ENCODE measurements at places on chromosomes 6 and 20.
A peak's percentile ranks its signal among the peaks of the same experiment; 100 is the strongest.

GRCh38 chr6:168118935-168119334 lies 39.9 kb upstream of the FRMD1 start:
- no peak for DNase-seq

DNA sequence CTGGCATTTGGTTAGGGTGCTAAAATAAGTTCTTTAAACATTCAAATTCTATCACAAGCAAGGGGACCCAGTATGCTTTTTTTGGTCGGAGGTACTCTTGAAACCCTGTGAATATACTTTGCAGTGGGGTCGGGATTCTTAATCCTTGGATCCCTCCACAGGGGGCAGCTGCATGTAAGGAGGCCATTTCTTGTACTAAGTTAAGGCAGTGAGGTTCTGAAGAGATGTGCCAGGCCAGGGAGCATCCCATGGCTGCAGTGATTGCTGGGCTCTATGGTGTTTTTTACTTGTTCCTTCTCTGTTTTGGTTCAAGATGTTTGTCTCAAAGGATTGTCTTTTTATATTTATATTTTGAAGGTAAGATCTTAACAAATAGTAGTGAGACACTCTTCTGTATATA lies 50.4 kb downstream of the TOP1 start:
- no peak for DNase-seq

DNA sequence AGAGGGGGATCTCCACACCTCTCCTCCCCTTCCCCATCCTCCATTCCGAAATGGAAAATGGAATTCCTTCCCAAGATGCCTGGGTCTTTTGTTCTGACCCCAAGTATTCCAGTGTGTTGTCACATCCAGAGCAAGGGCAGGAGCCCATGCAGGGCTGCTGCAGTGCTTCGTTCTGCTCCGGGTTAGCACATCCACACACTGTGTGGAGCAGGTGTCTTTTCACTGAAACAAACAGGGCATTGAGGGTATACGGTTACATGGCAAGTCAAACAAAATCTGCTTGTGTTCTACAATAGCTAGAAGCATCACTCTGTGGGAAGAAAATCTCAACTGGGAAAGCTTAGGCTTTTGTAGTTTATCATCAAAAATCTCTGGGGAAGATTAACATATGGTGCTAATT lies 56.9 kb downstream of the LYRM2 start:
- DNase-seq, result no peak

DNA sequence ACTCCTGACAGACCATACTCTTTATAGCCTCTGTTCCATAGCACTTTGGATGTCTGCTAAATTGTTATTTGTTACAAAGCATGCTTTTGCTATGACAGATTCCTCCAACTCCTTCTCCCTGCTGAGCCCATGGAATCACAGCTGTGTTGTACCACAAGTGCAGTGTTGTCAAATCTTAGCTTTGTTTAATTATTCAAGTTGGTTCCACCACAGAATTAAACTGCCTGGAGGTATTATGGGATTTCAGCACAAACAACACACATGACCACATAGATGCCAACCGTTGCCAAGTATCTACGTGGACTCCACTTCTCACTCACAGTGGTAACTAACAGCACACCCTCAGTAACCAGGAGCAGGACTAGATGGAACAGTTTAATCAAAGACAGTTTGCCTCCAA lies 32.7 kb upstream of the MARCKS start:
- no peak for DNase-seq

- no peak for DNase-seq
These were observed 18.5 kb upstream of the UBR2 start for GRCh38 chr6:42545226-42545773.

- no peak for DNase-seq
These were observed 252.0 kb downstream of the KIF16B start for GRCh38 chr20:16321291-16321690.

DNA sequence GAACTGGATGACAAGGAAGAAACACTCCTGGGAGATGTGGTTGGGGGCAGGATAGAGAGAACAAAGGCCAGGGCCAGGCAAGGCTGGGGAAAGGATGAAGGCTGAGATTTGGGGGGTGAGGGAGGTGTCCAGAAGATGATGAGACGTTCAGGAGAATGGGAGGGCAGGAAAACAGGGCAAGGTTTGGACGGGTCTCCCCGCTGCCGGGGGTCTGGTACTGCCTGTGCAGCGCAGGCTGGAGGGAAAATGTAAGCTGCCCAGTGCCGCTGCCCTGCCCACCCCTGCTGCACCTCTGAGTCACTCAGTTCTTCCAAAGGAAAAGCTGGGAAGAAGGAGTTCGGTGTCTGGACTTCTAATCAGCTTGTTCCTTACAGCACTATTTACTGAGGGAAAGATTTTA lies 130.9 kb downstream of the DTNBP1 start:
- no peak for DNase-seq

DNA sequence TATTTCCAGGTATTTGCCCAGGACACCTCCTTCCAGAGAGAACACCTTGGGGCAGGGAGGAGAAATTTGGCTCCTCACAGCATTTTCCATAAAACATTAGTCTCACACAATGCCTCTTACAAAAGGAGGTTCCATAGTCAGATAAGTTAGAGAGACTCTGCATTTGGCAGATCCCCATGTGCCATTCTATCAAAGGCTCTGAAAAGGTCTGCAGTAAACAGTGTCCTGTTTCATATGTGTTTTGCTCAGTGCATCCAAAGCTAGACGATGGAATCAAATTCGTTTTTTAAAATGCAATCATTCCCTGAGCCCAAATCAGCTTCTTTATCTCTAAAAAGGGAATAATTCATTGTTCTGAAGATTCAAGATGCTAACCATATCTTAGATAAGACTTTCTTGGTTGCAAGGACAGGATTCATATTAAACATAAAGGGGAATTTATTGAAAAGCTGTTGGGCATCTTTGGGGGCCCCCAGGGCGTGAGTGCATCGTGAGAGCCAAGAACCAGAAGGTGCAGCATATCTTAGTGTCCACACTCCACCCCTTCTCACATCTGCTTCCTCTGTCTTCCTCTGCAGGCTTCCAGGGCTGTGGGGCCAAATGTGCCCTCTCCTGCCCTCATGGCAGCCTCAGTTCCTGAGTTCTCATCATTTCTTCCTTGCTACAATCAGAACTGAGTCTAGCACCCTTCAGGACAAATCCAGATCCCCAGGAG lies 41.4 kb upstream of the MLN start:
- no peak for DNase-seq

DNA sequence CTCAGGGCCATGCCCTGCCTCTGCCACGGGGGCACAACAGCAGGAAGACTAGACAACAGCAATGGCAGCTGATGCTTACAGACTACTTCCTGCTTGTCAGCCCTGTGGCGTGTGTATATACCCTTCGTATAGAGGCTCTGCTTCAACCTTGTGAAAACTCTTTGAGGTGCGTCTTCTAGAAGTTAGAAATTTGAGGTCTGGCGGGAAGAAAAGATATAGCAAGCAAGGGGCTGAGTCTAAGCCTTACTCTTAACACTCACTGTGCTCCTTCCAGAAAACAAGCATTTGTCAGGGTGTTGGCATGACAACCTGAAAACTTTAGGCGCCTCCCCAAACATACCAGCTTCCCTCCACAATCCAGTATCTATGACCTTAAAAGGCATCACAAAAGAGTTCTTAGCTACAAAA lies 33.3 kb downstream of the JPH2 start:
- no peak for DNase-seq

GRCh38 chr6:69820438-69820837 lies 23.6 kb upstream of the LMBRD1 start:
- DNase-seq, result no peak

- no peak for DNase-seq
These were observed 75.4 kb upstream of the FRMD1 start for GRCh38 chr6:168154263-168154917.

- DNase-seq, result no peak
These were observed 37.9 kb downstream of the TMEM242 start for GRCh38 chr6:157285422-157285779.

- DNase-seq, result no peak
These were observed 165.6 kb downstream of the TRIM27 start for GRCh38 chr6:28758046-28758817.

GRCh38 chr6:169868458-169868857 lies 117.0 kb downstream of the ERMARD start:
- peak; percentile 36 for DNase-seq

- DNase-seq, result no peak
These were observed 47.0 kb downstream of the PRL start for GRCh38 chr6:22249711-22250350.

DNA sequence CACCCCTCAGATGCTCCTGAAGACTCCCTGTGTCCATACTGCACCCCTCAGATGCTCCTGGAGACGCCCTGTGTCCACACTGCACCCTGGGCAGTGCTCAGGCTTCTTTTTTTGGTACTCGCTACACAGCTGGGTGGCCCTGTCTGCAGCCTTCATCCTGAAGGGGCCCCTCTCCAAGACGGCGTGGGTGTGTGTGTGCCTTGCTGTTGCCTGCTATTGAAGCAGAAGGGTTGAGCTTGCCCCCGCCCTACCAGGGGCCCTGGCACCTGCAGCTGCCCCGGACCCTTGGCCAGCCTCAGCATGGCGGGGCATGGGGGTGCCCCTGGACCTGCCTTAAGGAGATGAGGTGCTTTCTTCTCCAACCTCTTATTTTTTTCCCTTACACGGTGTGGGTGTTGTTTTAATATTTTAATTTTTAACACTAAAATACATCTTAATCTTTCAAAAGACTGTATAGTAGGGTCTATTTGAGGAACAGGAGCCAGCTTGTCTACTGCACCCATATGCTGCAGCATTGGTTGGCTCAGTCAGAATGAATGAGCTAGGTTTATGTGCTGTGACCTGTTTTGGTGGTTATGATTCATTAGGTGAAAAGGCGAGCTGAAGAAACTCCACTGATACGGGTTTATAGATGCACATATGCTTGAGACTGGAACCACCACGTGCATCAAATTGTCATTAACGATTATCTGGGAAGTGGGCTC lies 135.9 kb downstream of the AGPAT4 start:
- no peak for DNase-seq

GRCh38 chr20:52757411-52757810 lies 214.7 kb upstream of the TSHZ2 start:
- no peak for DNase-seq

DNA sequence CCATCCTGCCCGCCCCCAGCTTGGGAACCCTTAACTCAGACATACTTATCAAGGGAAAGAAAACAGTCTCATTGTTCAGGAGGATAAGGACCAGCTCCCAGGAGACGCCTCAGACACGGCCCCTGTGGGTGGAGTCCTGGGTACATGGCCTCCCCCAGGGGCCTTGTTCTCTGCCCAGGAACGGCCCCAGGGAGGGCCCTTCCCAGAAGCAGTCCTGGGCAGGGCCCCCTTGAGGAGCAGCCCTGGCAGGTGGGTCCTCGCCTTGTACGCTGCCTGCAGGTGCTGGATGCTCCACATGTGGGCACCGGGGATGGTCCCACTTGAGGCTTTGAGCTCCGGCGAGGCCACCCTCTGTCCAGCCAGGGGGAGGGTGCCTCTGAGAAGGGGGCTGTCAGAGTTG lies 4.5 kb upstream of the GATA5 start:
- DNase-seq, result no peak
